ENCODE measurements at places on chromosomes 11 and 22.

- no peak for DNase-seq
Observed at GRCh38 chr22:38246046-38246658, 26.7 kb downstream of the TMEM184B start.

- DNase-seq = peak; percentile 76
Observed at GRCh38 chr22:37896181-37896592, 9.9 kb upstream of the MICALL1 start.

DNA sequence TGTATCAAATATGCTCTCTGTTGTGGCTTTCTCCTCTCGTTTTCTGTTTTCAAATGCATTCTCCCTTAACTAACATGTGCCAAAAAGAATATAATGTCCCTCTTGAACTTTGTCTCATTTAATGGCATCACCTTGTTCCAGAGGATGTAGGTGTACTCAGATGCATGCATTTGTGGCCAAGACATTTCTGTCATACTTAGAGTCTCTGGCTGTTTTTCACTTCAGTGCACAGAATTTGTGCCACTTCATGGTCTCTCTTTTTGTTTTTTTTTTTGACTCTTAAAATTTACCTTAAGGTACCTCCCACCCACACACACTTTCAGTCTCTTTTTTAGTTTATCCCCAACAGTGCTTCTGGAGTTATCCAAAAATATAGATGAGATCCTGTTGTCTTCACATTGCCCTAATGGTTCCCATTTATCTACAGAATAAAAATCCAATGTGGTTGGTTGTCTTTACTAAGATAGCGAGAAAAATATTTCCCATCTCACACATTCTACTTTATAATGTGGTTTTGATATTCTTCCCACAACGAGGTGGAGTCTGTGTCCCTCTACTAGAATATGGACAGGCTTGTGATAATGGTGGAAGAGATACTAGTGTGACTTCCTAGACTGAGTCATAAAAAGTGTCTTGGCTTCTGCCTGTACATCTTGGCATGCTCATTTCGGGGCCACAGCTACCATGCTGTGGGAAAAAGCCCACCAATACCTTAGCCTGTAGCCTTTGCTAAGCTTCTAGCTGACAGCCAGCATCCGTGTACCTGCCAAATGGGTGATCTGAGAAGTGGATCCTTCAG lies 125.8 kb downstream of the DDX10 start:
- DNase-seq = no peak

- DNase-seq = no peak
Observed at GRCh38 chr11:117423046-117423575, 95.5 kb downstream of the CEP164 start.

- DNase-seq = no peak
Observed at GRCh38 chr11:27380771-27381170, 17.8 kb upstream of the CCDC34 start.

DNA sequence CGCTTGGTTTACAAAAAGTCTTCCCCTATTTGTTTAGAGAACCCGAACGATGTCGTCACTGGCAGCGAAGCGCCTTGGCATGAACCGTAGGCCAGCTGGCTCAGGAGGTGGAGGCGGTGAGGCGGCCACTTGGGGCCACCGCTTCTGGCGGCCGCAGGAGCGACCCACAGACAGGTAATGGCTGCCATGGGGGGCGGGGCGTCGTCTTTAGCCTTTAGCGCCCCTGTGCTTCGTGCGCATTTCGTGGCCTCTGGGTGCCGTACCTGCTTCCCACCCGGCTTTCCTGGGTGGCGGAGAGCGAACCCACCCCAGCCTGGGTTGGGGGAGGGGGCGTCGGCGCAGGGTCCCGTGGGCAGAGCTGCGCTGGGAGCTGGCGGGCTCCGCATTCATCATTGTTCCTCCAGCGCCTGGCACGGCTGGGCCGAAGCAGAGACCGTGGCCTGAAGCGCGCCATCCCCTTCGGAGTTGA lies 469 bp upstream of the OSBP2 start:
- DNase-seq = peak; percentile 82

DNA sequence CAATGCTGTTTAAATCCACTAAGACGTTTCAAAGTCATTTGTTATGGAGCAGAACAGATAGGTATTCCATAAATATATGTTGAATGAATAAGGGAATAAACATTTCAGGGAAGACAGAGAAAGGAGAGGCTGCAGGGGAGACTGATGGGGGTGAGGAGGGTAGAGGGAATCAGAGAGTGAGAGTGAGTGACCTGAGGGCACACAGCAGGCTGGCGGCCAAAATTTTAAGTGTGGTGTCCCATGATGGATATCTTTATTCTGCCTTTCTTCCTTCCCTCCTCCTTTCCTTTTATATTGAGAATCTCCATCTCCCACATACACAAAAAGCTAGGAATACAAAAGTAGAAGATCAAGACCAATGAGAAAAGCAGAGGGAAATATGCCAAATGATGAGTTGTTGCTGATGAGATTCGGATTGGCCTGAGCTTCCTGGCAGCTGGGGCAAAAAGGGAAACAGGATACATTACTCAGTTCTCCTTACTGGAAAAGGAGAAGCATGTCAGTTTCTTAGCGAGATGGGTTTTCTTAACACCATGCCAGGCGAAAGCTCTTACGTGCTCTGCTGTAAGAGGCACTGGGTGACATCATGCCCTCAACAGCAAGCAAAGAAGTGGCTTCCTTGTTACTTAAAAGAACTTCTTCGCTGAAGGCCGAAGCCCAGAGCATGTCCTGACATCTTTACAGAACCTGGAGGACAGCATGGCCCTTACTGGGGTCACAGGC lies 11.2 kb upstream of the CYTH4 start:
- no peak for DNase-seq

DNA sequence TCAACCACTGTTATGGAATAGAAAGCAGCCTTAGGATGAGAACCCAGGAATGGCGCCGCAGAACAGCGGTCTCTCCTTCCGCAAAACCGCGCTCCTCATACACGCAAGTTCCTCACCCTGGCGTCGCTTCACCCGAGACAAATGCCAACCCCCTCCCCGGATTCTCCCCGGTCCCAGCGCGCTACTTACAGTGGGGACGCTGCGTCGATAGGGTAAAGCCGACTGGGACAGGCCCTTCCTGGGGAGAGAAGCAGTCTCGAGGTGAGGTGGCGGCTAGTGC lies 287 bp downstream of the RPS13 start:
- DNase-seq = no peak

GRCh38 chr11:7020183-7020917 lies at the start of the genes NLRP14 and ZNF214:
TSS of gene NLRP14 (plus strand) at chr11:7020479. CDS start at chr11:7038587, 18,108 bp downstream.
TSS of gene ZNF214 (minus strand) at chr11:7020346. CDS start at chr11:7002835, 17,511 bp downstream.
- peak; percentile 96 for DNase-seq

GRCh38 chr11:97722065-97722464 lies 1298.7 kb upstream of the CNTN5 start:
- peak; percentile 62 for DNase-seq

DNA sequence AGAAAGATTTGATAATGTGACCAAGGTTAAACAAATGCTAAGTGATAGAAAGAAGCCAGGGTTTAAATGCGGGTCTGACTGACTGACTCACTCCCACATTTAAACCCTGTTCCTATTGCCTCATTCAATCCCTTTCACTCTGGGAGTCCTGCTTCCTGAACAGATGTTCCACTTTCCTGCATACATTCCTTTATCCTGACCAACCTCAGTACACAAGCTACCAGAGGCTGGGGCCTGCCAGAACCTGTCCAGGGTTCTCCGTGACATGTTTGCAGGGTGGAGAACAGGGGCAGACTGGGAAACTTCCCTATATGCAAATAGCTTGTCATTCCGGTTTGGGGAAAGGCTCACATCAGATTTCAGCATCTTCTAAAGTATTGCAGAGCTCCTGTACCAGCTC lies 3.0 kb upstream of the ANKK1 start:
- DNase-seq = peak; percentile 67

DNA sequence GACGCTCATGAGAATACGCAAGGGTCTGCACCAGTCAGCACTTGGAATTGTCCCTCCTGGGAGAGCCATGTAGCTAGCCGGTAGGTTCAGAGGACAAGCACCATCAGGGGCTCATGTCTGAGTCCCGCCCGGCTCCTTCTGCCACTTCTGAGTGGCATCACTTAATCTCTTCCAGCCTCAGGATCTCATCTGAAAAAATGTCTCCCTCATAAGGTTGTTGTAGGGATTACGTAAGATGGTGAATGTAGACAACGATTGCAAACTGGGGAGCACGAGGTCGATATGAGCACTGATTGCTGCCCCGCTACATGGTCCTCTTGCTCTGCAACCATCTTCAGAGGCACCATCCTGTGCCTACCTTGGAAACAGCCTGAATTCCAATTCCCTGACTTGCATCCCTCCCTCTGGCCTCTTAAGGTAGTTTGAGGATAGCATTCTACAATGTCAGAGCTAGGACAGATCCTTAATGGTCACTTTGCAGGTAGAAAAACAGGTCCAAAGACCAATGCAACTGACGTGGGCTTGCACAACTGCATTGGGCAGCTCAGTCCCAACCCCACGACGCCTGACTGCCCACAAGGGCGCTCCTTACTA lies 115.8 kb upstream of the TMEM45B start:
- DNase-seq = no peak

DNA sequence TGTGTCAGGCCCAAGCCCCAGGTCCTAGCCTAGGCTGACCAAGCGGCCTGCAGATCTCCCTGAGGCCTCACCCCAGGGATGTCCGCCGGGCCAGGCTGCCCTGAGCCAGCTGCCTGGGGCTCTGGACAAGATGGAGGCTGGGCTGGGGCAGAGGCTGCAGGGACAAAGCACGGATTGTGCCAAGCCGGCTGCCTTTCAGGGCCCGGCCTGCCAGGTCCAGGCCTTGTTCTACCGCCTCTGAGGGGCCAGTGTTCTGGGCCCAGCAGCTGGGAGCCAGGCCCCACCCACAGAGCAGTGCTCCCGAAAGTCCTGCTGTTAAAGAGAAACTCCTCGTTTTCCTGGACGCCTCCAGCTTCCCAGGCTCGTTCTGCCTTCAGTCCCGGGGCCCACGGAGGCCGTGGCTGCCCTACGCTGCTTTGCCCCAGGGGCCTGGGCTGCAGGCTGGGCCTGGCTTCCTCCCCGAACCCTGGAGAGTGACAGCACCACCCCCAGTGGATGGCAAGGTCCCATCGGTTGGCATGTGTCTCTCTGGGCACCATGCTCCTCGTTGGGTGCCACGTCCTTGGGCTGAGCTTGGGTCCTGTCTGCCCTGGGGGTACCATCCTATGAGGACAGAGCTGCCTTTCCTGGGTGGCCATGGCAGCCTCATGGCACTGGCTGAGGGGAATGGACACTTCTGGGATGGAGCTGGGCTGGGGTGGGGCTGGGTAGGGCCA lies 7.6 kb downstream of the BRSK2 start:
- DNase-seq = no peak

GRCh38 chr11:114359342-114359741 lies 41.0 kb downstream of the C11orf71 start:
- DNase-seq = no peak

DNA sequence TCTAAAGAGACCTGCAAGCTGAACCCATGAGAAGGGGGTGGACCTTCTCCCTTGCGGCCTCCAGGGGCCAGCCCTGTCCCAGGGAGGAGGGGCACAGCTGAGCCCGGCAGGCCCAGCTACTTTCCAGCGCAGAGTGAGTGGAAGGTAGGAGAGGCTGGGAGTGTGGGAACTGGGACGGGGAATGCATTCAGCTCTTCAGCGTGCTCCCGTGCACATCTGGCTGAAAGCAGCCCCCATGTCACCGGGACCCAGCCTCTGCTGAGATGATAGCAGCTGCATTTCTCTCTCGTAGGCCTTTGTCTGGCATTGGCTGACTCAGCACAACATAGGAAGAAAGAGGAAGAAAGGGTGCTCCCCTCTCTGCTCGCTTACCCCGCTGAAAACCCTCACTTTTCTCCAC lies 951.5 kb downstream of the TBC1D22A start:
- DNase-seq = no peak

DNA sequence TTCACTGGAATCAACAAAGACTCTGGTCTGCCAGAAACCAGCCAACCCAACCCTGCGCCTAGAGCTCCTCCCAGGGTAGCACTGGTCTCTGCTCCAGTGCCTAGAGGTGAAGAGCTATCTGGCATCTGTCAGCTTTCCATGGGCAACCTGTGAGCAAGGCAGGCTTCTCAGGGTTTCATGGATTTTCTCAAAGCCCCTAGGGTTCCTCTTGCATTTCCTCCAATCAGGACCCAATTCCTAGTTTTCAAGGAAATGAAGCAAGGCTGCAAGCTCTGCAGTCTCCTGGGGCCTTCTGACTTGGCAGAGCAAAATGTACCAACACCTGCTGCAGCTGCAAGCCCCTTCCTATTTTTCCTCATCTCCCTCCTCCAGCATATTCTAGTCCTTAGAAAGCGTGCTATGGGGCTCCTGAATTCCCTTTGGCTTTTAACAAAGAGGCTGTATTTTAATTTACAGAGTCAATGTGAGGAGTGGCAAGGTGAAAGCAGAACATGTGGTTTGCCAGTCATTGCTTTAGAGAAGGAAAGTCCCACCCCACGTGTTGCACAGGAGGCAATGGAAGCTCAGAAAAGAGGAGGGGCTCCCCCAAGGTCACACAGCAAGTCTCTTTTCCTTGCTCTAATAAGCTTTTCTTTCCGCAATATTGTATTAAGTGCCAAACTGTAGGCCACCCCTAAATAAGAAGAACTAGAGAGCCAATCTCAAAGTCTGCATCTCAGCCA lies 33.0 kb upstream of the RIC3 start:
- no peak for DNase-seq

- no peak for DNase-seq
Observed at GRCh38 chr22:48975316-48975741, 852.3 kb downstream of the BRD1 start.

GRCh38 chr22:20833225-20833665 lies 25.4 kb downstream of the PI4KA start:
- DNase-seq = no peak

GRCh38 chr11:86938900-86939880 lies 16.0 kb downstream of the FZD4 start:
- peak; percentile 73 for DNase-seq

DNA sequence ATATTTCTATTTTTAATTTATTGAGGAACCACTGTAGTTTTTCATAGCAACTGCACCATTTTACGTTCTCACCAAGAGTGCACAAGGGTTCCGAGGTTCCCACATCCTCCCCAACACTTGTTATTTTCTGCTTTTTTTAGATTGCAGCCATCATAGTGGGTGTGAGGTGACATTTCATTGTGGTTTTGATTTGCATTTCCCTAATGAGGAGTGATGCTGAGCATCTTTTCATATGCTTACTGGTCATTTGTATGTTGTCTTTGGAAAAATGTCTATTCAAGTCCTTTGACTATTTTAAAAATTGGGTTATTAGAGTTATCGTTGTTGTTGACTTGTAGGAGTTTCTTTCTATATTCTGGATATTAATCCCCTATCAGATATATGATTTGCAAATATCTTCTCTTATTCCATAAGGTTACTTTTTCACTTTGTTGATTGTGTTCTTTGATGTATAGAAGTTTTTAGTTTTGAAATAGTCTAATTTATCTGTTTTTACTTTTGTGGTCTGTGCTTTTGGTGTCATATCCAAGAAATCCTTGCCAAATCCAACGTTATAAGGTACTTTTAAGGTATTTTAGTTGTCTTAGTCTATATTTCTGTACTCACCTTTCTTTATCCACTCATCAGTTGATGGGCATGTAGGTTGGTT lies 9.0 kb downstream of the NEAT1 start:
- DNase-seq = no peak

GRCh38 chr11:116611998-116612620 lies 160.7 kb downstream of the BUD13 start:
- no peak for DNase-seq

Measured in hepatocyte (in vitro differentiated cells).